ENCODE measurements at places on chromosomes 16 and 17.
A peak's percentile ranks its signal among the peaks of the same experiment; 100 is the strongest.

GRCh38 chr17:14813649-14814370, 451.3 kb downstream of the PMP22 start:
- DNase-seq: no peak

GRCh38 chr16:57044931-57045693, 47.3 kb upstream of the CPNE2 start:
- DNase-seq: no peak

- DNase-seq: no peak
Observed at GRCh38 chr17:69455040-69455439, 40.5 kb downstream of the MAP2K6 start.

DNA sequence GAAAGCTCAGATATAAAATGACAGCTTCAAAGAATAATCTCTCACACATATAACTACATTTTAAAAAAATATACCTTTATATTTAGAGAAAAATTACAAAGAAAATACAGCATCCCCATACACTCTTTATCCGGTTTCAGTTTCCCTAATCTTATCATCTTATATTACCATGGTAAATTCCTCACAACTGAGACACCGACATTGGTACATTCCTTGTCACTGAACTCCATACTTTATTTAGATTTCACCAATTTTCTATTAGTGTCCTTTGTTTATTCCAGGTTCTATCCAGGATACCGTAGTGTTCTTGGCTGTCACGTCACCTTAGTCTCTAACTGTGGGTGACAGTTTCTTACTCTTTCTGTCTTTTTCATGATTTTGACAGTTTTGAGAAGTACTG, 22.0 kb upstream of the ABCA10 start:
- no peak for DNase-seq

GRCh38 chr16:19578378-19578971, 23.0 kb downstream of the VPS35L start:
- DNase-seq: peak; percentile 22

GRCh38 chr17:61253362-61253761, 146.3 kb upstream of the TBX2 start:
- DNase-seq: no peak

DNA sequence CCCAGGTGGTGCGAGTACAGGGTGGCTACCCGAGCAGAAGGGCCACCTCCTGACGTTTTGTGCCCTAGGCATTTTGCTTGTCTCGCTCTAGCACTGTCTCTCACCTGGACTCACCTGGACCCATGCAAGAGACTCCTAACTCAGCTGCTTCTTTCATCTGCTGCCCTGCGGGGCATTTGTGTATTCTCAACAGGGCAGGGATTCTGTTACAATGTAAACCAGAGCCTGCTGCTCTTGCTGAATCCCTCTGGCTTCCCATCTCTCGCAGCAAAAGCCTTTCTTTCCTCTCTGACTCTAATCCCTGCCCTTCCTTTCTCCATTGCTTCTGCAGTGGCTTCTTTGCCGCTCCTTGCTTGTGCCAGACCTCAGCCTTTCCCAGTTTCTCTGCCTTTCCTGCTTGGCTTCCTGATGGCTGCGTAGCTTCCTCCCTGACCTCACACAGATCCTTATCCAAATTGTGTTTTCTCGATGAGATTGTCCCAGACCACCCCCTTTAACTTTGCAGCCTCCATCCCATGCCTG, 10.2 kb downstream of the ARSG start:
- peak; percentile 19 for DNase-seq

DNA sequence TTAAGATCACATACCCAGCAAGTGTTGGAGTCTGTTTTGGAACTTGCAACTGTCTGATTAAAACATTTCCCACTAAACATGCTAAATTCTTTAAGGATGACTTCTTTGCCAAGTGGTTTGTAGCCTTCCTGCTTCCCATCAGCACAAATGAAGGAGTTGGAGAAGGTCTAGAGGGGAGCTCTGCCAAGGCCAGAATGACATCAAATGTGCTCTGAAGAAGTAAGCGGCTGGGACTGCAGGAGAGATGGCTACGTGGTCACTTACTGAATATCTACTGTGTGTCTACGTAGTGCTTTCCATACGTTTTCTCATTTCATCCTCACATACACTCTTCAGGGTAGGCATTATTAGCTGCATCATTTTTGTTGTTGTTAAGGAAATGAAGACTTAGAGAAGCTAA, 135.7 kb upstream of the NLRP1 start:
- no peak for DNase-seq

DNA sequence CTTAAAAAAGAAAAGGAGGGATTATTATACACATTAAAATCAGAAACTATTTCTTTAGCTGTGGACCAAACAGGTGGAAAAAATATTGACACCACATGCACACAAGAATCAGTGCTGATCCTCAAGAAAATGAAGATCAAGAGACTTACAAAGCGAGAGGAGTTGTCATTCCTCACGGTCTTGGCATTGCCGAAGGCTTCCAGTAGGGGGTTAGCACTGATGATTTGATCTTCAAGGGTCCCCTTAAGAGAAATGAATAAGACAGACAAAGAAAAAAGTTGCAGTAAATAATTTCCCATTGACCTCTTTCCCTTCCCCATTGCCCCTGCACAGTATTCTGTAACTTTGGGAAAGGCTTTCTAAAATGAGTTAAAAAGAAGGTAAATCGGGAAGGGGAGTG, 6.0 kb downstream of the MYH4 start:
- DNase-seq: no peak

- no peak for DNase-seq
Observed at GRCh38 chr17:81148986-81149533, 16.2 kb upstream of the PVALEF start.

GRCh38 chr16:17939122-17939536, 397.4 kb downstream of the NPIPA8 start:
- no peak for DNase-seq

Measured in G401 (cell line).